ENCODE measurements at places on chromosomes 3 and 15. TPM values are rescaled to one million over a fixed set of nuclear protein-coding genes. Genes with fewer than 3 reads are reported as not detected.

The CD200 gene
- total RNA-seq, result 0.47 TPM

The KBTBD12 gene
- total RNA-seq, result not detected

The IMPG2 gene
- total RNA-seq, result 0.09 TPM

The CPOX gene
- total RNA-seq, result 28.4 TPM

The KNG1 gene
- total RNA-seq, result 0.09 TPM

The MYRIP gene
- total RNA-seq, result 0.07 TPM

The EIF4E3 gene
- 2.4 TPM for total RNA-seq

The WNT5A gene
- total RNA-seq, result 0.11 TPM

The TMEM207 gene
- total RNA-seq, result not detected

The FEZF2 gene
- total RNA-seq, result not detected

The CCDC54 gene
- not detected for total RNA-seq

The GOLGA6D gene
- not detected for total RNA-seq

The AGBL1 gene
- total RNA-seq, result not detected

The CCR3 gene
- total RNA-seq, result not detected

The SLC9C1 gene
- total RNA-seq, result not detected

The ST8SIA2 gene
- total RNA-seq, result not detected

The CFAP44 gene
- 1.2 TPM for total RNA-seq

The SQOR gene
- 1.1 TPM for total RNA-seq
